SHP77 (cell line): ENCODE measurements at places on chromosomes 5 and 9.

- no peak for DNase-seq
Observed at GRCh38 chr5:39447968-39448367, 23.2 kb upstream of the DAB2 start.

DNA sequence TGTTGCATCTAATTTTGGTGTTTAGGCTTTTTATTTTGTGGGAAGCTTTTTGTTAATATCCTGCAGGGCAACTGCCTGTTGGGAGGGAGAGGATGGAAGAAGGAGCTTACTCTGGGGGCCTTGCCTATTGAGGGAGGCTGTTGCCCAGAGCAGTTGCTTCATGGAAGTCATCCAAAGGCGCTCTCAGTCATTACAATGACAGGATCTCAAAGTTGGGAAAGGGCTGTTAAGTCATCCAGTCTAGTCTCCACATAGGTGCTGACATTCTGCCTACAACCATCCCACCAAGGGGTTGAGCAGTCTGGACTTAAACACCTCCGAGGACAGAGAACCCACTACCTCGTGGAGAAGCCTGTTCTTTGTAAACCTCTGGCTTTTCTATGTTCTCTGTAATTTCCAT, 13.2 kb downstream of the SAP30L start:
- DNase-seq: no peak

DNA sequence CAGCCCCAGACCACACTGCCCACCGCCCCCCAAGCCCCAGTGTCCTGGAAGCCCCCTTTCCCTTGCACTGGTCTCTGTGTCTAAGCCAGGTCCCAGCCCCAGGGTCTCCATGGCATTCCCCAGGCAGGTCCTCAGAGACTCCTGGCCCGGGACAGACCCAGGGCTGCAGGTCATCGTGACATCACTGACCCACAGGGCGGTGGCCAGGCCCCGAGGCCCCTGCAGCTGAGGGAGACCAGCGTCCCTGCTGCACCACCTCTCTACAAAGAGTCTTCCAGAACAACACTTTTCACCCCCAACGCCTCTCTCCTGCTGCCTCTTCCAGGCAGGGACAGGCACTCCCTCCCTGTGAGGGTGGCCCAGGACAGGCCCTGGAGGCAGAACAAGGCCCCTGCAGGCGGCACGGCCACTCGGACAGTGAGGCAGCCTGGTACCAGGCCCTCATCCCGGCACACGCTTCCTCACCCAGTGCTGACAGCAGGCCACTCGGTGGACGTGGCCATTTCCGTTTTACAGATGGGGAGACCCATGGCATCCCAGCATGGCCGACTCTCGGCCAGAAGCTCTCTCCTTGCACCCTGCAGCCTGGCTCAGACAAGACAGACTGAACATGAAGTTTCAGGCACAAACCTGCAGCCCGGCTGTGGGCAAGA, 136.4 kb downstream of the ADAMTS2 start:
- no peak for DNase-seq

GRCh38 chr9:7967851-7968250, 168.3 kb upstream of the DMAC1 start:
- no peak for DNase-seq

DNA sequence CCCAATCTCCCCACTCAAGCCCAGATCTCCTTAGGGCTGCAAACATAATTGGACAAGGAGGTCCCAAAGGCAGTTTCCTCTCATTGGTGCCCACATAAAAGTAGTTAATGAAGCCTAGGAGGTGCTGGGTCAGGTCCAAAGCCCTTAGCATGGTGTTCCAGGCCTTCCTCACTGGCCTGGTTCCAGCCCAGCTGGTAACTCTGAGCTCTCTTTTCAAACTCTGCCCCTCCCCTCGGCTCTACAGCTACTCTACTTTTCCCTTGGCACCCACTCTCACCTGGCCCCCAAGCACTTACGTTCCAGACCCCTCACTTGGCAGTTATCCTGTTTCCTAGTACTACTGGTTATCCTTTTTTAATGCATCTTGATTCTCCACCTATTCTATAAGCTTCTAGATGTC, 9.9 kb downstream of the SEPTIN8 start:
- DNase-seq: no peak

DNA sequence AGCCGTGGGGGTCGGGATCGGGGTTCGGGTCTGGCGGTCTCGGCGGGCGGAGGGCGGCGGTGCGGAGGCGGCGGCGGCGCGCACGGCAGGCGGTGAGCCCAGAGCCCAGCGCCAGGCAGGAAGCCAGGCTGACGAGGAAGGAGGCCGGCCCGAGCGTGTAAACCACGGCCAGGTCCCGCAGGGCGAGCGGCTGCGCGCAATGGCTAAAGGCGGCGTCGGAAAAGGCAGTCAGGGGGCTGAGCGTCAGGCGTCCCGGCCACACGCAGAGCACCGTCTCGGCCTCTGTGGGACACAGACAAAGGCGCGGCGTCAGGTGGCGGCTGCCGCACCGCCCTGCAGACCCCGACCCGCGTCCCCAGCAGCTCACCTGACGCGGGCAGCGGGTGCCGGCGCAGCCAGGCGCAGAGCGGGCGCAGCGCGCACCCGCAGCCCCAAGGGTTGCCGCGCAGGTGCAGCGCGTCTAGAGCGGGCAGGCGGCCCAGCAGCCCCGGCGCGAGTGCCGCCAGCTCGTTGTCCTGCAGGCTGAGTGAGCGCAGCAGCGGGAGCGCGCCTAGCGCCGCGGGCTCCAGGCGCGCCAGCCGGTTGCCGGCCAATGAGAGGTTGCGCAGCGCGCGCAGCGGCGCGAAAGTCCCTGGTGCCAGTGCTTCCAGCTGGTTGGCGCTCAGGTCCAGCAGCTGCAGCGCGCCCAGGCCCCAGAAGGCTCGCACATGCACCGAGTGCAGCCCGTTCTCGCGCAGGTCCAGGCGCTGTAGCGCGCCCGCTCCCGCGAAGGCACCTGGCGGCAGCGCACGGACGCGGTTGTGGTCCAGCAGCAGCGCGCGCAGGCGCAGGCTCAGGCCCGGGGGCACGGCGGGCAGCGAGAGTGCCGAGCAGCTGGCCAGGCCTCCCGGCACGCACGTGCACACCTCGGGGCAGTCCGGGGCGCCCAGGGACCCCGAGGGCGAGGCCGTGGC, 671 bp downstream of the LRRC26 start:
- DNase-seq: peak; percentile 80

DNA sequence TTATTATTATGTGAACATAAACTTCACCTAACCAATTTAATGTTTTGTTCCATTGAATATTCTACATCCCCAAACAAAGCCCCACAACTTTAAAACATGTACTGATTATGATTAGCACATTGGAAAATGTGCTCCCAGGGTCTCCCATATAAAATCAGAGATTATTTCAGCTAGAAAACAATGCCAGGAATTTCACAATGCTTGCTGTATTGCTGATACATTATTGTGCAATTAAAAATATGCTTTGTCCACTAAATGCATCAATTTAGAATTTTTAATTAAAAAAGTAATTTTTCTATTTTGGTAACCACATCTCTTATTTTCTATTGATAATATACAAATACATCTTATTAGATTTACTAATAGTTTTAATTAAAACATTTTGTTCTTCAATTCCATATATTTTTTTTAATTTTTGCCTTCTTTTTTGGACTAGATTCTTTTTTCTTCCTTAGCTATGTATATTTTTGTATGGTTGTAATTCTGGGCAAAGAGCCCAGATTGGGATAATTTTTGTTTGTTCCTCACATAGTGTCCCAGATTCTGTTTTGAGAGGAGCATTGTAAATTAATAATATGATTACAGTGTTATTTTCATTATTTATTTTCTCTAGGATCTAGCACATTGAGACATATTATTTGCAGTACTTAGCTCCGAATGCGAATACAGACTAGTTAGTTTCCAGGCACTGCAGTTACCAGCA, 241.5 kb upstream of the CDH18 start:
- no peak for DNase-seq

- no peak for DNase-seq
Observed at GRCh38 chr9:111916234-111916645, 19.6 kb downstream of the UGCG start.

DNA sequence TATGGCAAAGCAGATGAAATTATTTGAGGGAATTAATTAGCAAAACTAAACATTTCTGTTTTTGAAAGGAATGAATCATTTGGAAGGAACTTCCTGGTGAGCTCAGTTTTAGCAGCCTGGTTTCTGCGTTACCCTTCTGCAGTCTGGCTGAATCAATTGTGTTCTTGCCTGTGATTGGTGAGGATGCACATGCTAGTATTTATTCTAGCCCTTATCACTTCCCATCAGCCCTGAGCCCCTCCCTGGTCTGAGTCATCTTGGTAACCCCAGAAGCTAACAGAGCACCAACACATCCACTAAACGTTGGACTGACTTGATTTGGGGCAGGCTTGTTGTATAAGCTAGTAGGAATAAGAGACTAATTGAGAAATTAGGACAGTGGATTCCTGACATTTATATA, 6.6 kb downstream of the TJP2 start:
- peak; percentile 24 for DNase-seq

DNA sequence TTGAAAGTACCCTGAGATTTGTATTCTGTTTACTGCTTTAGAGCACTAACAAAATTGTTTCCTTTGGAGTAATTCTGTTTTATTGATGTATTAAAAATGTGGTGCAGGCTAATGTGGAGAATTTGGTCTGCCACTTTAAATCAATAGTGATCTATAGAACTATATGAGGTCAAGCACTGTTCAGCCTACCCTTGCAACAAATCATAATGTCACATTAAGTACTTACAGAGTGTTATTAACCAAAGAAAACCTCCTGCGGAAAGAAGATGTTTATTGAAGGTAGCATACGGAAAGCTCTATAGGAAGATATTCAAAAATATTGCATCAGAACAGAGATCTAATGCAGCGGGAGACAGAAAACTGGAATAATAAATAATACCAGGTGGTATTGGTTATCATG, 865.0 kb upstream of the TYRP1 start:
- no peak for DNase-seq

DNA sequence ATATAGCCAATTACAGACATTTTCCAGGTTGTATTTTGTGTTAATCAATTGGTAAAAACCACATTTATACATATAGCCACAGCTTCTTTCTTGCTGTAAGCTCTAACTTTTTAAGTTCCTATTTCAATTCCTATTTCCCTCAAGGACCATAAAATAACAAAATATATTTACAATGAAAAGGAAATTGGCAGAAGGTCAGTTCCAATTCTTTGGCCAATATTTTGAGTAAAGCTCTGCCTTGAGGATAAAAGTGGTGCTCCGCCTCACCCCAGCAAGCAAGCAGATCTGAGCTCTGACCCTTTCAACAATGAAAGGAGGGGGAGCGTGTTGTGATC, 203.4 kb upstream of the RASEF start:
- no peak for DNase-seq

DNA sequence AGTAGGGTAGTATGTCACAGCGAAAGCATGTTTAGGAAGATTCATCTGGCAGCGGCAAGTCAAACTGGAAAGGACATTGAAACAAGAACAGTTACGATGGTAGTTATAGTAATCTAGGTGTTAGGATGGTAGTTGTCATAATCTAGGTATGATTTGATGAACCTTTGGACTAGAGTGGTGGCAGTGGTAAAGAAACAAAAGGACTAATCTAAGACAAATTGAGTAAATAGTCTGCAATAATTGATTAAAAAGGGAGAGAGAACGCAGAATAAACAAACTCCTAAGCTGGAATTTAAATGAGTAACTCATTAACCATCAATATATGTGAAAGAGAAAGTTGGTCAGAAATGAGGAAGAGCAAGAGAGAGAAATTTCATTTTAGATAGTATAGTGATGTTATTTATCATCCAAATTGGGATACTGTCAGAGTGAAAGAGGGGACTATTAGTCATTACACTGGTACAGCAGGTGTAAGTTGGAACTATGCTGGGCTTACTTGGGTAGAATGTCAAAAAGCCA, 56.8 kb downstream of the MTREX start:
- no peak for DNase-seq

GRCh38 chr9:91302831-91303230, 58.9 kb downstream of the AUH start:
- peak; percentile 2 for DNase-seq

DNA sequence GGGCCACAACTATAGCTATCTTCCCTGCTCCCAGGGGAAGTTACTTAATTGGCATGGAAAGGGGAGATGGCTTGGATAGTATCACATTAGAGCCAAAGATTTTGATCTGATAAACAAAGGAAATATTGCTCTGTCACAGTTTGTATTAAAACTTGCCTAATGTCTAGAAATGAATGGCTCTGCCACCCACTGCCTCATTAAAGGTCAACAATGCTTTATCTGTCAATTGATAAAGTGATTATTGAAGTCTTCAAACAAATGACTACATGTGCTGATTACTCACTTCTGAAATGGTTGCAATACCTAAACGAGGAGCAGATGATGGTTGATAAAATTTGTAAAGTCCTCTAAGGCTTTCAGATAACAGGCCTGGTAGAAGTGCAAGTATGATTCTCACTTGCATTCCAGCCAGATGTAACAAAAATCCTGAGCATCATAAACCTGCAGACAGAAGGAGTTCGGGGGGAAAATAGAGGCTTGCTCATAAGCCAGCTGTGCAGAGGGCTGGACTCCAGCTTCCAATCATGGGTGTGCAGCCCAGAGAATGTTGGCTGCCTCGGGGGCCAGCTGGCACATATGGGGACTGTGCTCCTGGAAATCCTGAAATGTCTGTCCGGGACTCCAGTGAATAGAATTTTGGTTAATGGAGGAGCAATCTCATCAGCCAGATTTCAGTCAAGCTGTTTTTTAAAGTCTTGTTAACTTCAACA, 200.5 kb upstream of the SLC27A6 start:
- no peak for DNase-seq

DNA sequence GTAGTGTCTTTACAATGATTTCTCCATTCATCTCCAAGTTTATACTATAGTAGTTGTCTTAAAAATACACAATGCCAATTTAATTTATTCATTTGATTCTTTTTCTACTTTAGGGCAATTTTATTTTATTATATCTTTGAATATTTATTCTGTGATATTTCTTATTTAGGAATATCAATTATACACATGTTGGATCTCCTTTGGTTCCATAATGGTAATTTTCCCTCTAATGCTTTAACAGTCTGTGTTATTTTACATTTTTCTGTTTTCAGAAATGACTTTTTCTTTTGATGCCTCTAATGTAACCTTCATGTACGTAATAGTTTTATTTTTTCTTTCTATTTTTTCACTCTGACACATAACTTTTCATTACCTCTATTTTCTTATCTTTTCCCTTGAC, 153.0 kb downstream of the CSNK1G3 start:
- DNase-seq: no peak

GRCh38 chr5:123610665-123611405, 98.9 kb downstream of the CSNK1G3 start:
- peak; percentile 4 for DNase-seq

GRCh38 chr9:76451234-76451633, 7.7 kb upstream of the GCNT1 start:
- DNase-seq: no peak

GRCh38 chr9:137666955-137667670, 48.3 kb downstream of the EHMT1 start:
- DNase-seq: no peak

- no peak for DNase-seq
Observed at GRCh38 chr9:129923589-129923988, 88.3 kb downstream of the USP20 start.

GRCh38 chr5:135436951-135437418, 10.2 kb downstream of the DCANP1 start:
- no peak for DNase-seq

DNA sequence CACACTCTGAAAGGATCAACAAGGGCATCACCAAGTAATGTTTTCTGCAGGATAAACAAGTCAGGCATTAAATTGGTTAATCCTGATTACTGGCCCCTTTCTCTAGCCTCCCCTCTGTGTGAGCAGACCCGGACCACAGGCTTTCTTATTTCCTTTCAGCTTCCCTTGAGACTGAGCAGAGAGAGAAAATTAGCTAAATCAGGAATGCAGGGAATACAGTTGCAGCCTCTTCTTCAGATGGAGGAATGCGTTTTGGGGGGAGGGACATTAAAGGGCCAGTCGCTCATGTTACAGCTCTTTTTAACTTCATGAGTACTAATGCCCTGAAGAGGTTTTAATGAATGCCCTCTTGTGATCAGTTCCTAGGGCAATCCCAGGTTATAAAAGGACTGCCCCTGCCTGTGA, 19.8 kb downstream of the PCDHAC2 start:
- DNase-seq: no peak
